Stimulated activated CD4-positive, alpha-beta T cell treated with anti-CD3 and anti-CD28 coated beads, Interleukin-1b, Interleukin-23, amount 100 ng/mL, for 1 hour (primary cell): ENCODE measurements at places on chromosomes 3 and 15.

DNA sequence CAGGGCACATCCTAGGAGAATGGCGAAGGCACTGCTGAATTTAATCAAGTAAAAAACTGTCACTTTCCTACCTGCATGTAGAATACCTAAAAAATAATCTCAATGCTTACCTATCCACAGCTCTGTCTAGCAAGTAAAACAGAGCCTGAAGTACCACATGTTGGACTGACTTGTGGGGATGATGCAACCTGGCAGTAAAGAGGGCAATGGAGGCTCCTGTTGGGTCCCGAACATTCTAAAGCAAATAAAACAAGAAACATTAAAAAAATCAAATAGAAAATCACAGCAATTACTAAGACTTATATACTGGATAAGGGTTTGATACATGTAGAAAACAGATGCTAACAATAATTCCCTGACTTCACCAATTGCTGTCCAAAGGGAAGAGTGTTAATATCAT, 56.1 kb downstream of the PTPN9 start:
- no peak for DNase-seq

- no peak for DNase-seq
Observed at GRCh38 chr3:30188713-30189112, 417.7 kb upstream of the TGFBR2 start.

DNA sequence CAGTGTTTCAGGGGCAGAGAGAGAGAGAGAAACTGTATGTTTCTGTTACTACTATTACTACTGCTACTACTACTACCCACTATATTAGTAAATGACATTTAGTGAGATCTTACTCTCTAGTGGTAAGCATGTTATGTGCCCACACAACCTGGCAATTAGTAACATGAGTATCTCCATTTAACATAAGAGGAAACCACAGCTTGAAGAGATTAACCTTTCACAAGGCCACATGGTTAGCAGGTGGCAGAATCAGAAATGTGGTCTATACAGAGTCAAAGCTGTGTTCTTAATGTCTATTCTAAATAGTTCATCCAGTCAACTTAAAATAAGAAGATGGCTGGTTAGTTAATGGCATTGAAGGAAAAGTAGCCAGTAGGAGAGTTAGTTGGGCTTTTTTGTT, 961.6 kb downstream of the MCTP2 start:
- DNase-seq, result no peak

- no peak for DNase-seq
Observed at GRCh38 chr3:68274286-68274685, 619.9 kb upstream of the SUCLG2 start.

- peak; percentile 2 for DNase-seq
Observed at GRCh38 chr3:138781012-138781470, 53.7 kb downstream of the PIK3CB start.

DNA sequence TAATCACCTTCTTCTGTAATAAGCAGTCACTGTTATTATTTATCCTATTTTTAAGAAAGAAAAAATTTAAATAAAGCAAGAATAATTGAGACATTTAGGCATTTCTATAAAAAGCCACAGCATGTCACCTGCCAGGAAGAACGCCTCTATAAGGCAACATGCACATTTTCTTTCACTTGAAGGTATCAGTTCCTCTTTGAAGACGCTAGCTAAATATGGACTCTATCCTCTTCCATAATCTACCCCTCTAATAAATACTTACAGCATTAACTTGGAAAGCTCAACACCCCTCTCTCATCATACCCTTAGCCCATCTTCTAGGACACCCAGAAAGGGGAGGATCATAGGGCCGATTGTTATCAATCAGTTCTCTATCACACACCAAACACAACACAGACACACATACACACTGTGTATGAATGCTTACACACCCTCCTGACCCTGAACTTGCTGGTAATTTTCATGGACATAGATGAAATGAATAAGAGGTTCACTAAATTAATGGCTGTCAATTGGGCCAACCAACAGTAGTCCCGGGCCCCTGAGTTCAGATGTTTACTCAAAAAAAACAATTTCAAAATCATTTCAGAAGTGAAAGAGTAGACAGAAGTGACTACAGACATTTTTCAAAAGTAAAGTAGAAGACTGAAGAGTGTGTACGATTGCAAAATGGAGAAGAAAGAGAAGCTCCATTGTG, 102.5 kb downstream of the ZMAT3 start:
- no peak for DNase-seq

GRCh38 chr15:69497667-69498066, 45.0 kb downstream of the RPLP1 start:
- DNase-seq, result no peak

DNA sequence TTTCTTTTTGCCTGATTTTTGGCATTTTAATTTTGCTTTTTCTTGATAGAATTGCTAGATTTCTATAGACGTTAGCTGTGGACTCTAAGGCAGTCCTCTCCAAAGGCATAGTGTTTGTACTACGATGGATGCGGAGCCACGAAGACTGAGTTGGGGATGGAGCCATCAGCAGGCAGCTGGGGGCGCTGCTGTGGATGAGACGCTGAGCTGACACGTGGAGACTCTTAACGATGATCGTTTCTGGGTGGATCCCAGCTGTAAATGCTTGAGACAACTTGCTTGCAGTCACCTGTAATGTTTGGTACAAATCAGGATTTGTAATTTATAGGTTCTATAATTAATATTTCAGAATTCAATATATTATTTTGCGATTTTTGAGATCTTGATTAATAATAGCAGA, 13.3 kb upstream of the PPP1R2 start:
- no peak for DNase-seq

DNA sequence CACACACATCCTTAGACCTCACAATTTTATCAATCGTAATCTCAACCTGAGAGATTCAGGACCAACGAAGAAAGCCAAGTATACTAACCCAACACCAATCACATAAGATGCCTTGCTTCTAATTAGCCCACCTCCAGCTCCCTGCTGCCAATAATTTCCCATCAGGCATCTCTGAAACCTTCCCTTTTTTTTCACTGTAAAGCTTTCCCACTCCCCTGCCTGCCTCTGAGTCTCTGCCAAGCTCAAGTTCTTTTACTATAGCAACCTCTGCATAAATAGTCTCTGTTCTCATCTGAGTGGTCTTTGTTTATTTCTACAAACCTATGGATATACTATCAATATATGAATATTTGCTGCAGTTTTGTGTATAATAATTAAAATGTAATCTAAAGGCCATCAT, 86.5 kb downstream of the PIK3CB start:
- no peak for DNase-seq

DNA sequence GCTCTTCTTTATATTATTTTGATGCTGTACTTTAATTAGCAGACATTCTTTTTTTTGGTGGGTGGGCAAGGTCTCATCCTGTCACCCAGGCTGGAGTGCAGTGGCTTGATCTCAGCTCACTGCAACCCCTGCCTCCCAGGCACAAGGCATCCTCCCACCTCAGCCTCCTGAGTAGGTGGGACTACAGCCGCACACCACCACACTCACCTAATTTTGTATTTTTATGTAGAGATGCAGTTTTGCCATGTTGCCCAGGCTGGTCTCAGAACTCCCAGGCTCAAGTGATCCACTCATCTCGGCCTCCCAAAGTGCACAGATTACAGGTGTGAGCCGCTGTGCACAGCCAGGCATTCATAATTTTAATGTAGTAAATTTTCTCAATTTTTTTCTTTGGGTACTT, 608.1 kb downstream of the ZNF385D start:
- DNase-seq, result no peak

- no peak for DNase-seq
Observed at GRCh38 chr3:15345066-15345607, 12.8 kb upstream of the SH3BP5 start.

GRCh38 chr15:71455107-71455506, 339.8 kb downstream of the THSD4 start:
- DNase-seq, result no peak

GRCh38 chr3:28139967-28140634, 101.3 kb upstream of the CMC1 start:
- no peak for DNase-seq

GRCh38 chr3:78201091-78201490, 1161.2 kb downstream of the ROBO2 start:
- DNase-seq, result no peak

GRCh38 chr15:78850352-78850751, 22.3 kb upstream of the MORF4L1 start:
- no peak for DNase-seq

- no peak for DNase-seq
Observed at GRCh38 chr3:8307545-8308110, 194.0 kb upstream of the LMCD1 start.

GRCh38 chr3:115330430-115330829, 183.3 kb upstream of the ZBTB20 start:
- no peak for DNase-seq

DNA sequence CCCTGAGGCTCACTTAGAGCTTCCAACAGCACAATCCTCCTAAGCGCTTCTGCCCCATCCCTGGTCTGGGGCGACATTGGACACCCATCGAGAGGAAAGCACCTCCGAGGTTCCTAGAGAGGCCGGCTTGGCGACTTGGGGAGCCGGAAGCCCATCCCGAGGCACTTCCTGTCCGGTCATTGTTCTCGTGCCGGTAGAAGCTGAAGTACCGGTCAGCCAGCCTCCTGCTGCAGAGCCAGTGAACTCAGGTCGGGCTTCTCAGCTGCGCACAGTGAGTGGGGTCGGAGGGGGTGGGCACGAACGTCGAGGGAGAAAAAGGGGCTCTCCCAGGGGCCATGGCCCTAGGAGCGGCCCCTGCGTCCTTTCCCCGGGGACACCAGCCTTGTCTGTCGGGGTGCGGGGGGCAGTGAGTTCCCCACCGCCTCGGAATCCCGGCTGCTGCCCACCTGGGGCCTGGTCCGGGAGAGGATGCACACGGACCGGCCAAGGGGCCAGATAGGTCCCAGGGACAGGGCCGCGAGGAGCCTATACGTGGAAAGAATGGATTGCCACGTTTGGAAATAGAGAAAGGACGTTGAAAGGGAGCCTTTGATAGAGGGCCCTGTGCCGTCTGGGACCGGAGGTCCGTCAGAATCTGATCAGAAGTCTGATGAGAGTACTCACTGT, at the start of gene ZNF35:
Gene ZNF35, plus strand, starts transcription at position 169 of the 666 bp plus-strand sequence. CDS start 2,336 bp downstream, outside the sequence.
- no peak for DNase-seq

DNA sequence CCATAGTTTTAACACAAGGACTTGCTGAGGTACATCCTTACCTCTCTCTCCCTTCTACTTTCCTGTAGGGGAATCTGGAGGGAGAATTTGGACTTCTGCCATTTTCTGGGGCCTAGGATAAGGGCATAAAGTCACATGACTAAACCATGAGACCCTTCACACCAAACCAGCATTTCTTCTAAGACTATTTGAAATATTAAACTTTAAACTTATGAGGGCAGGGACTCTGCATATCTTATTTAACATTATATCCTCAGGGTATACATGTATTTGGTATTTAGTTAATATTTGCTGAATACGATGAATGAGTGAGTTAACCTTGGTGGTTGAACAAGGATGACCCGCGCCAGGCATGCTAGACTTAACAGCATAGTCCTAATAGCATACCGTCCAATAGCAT, 63.4 kb downstream of the USP13 start:
- DNase-seq, result no peak

DNA sequence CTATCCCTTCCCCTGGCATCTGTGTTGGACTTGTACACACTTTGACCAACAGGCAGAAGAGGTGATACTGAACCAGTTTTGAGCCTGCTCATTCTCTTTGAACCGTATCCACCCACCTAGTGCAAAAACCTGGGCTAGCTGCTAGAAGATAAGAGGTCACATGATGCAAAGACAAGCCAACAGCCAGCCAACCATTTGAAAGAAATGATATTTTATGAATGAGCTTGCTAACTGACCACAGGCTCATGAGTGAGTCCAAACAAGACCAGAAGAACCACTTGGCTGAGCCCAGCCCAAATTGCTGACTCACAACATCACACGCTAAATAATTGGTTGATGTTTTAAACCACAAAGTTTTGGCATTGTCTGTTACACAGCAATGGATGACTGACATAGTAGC, 74.0 kb upstream of the CTNNB1 start:
- DNase-seq, result no peak

DNA sequence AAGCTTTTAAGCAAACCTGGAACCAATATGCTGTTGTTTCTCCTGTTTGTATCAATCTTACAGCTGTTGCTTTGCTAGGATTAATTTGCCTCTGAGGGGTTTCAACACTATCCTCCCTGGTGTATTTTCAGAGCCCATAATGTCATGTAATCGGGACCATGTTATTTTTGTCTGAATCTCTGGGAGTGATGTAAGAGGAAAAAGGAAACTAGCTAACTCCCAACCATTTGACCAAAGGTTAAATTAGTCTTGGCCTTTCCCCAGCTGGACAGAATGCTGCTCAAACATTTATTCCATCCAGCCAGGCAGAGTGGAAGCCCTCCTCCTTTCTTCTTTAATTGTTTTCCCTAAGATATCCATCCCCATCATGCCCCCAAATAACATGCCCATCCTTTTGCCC, 142.2 kb downstream of the ALDH1A2 start:
- DNase-seq, result no peak

GRCh38 chr15:52783929-52784798, 6.0 kb downstream of the ONECUT1 start:
- no peak for DNase-seq

DNA sequence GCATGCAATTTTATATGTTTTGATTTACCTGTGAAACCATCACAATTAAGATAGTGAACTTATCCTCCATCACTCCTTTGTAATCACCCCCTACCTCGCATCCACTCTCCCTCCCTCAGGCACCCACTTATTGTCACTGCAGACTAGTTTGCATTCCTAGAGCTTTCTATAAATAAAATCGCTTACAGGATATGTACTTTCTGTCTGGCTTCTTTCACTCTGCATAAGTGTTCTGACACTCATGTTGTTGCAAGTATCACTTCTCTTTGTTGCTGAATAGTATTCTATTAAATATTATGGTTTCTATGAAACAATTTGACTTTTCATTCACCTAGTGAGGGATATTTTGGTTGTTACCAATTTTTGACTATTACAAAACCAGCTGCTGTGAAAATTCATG, 139.3 kb downstream of the RSRC1 start:
- no peak for DNase-seq

DNA sequence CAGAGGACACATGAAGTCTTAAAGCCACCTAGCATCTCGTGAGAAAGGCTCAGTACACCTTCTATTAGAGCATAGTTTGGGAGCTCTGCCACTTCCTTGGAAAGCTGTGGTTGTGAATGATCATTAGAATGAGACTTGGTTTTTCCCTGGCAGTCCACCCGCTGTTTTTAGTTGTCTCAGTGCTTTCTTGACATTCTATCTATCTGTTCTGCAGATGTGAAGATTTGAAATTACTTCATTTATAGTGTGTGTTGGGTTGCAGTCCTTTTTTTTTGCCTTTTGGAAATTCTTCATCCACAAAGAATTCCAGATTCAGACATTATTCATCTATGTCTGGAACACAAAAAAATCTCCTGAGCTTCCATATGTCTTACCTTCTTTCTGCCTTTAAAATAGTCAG, 23.7 kb downstream of the PPP2R3A start:
- no peak for DNase-seq
